ENCODE measurements at places on chromosomes 16 and 17.

DNA sequence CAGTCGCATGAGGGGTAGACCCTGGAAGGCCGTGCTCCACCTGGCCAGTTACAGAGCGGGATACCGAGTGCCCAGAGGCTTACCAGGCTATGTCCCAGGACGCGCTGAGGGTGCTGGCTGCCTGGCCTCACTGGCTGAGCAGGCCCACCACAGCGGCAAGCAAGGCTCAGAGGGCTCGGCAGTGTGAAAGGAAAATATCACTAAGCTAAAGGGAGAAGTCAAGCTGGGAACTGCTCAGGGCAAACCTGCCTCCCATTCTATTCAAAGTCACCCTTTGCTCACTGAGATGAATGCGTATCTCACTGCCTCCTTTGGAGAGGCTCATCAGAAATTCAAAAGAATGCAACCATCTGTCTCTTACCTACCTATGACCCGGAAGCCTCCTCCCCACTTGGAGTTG is 37.4 kb downstream of the CCDC57 start:
- DNase-seq = no peak

GRCh38 chr16:68031951-68032350 is 8.9 kb downstream of the DUS2 start:
- no peak for DNase-seq

GRCh38 chr16:20084624-20085226 is 11.0 kb upstream of the GPR139 start:
- DNase-seq = no peak

- DNase-seq = no peak
Observed at GRCh38 chr17:57609878-57610270, 135.2 kb downstream of the CCDC182 start.

DNA sequence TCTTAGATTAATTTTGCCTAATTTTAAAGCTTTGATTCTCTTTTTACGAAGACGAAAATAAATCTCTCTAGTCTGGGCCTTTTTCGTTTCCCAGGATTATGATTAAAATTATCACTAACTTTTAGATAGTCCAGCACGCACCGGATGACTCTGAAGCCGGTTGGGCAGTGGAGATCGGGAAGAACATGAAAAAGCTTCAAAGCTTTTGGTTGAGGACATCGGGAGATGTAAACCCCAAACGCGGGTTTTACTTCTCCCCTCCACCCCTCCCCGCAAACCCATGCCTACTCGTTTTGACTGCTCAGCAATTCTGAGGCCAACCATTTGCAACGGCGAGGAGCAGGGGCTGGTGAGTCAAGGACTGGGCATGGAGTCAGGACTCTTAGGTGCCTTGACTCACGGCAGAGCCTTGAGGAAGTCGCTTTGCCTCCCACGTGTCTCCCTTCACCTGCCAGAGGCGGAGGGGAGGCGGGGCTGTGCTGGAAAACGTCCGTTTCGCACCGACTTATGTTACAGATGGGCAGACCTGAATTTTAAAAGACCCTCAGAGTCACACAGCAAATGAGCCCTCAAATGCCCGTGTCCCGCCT is 989 bp upstream of the DUSP14 start:
- DNase-seq = no peak
